HL-60 (cell line): ENCODE measurements at places on chromosomes 6 and 20.

DNA sequence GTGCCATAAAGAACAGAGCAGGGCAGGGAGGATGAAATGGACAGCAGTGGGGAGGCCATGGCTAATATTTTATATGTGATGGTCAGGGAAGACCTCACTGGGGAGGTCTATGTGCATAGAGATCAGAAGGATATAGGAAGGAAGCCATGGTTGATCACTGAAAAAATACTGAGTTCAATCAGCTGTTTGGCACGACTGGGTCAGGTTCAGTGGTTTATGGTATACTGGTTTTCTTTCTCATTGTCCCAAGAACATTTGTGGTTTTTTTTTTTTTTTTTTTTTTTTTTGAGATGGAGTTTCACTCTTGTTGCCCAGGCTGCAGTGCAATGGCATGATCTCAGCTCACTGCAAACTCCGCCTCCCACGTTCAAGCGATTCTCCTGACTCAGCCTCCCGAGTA, 78.3 kb upstream of the TIAM2 start:
- no peak for DNase-seq

GRCh38 chr6:165034271-165034741, 275.1 kb downstream of the C6orf118 start:
- no peak for DNase-seq

DNA sequence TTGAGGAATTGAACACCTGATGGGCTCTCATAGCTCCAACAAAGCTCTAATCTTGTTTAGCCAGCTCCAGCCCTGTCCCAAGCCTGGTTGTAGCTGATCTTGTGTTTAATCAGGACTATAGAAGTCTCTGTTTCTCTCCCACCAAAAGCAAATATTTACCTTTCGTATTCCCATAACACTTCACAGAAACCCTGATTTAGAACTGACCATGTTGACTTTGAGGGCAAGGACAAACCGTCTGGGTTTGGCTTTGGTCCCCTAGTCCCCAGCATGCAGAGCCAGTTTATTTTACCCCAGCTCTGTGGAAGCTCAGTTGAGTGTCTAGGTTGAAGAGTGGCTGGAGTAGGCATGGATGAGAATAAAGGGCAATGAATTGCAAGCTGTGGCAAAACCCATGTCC, 18.0 kb upstream of the SIM1 start:
- DNase-seq, result no peak

GRCh38 chr6:33391922-33392594, 435 bp downstream of the KIFC1 start:
- no peak for DNase-seq

GRCh38 chr20:13771853-13772453, 12.8 kb downstream of the ESF1 start:
- no peak for DNase-seq

DNA sequence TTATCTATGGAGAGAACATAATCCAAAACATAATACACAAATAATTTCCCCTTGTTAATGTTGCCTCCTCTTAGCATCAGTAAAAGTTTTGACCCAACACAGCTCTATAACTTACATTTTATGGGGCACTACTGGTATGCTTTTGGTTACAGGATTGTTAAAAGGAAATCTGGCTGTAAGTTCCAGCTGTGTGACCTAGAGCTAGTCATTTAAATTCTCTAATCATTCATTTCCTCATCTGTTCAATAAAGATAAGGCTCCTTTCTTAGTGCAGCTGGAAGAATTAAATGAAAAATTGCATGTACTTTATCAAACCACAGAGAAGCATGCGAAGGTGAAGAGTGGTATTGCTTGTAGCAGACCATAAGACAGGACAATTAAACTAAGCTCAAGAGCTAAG, 4.6 kb downstream of the SLC17A2 start:
- DNase-seq, result no peak

DNA sequence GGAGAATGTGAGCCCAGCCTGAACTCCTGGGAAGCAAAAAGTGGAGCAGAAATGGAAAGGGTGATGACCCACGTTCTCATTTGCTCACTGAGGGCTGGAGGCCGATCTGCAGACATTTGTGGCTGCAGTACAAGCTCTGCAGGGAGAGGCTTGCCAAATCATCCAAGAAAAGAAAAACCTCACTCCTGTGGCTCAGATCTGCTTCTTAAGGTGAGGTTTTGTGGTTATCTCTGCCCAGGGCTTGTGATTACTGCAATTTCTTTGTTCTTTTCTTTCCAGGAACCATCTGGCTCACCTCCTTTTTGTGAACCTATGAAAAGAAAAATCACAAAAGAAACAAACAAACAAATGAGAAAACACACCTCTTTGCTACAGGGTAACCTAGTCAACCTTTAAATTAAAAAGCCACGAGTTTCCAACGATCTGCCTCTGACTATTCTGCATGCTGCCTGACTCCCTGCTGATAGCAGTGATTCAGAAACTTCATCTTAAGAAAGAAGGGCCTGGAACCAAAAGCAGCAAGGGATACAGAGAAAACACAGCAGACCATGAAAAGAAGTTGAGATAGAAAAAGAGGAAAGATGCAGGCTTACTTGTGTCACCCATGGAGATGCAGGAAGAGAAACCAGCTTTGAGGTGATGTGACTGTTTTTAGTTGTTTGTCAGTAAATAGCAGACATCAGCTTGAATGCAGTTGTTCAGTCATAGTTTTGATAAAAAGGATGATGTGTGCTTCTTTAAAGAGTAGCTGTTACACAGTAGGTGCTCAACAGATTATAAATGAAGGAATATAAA, 165.1 kb downstream of the LMBRD1 start:
- no peak for DNase-seq

GRCh38 chr6:73691512-73691911, 4.5 kb upstream of the CD109 start:
- DNase-seq, result no peak

GRCh38 chr20:21512634-21513180, 1.2 kb downstream of the NKX2-2 start:
- no peak for DNase-seq

DNA sequence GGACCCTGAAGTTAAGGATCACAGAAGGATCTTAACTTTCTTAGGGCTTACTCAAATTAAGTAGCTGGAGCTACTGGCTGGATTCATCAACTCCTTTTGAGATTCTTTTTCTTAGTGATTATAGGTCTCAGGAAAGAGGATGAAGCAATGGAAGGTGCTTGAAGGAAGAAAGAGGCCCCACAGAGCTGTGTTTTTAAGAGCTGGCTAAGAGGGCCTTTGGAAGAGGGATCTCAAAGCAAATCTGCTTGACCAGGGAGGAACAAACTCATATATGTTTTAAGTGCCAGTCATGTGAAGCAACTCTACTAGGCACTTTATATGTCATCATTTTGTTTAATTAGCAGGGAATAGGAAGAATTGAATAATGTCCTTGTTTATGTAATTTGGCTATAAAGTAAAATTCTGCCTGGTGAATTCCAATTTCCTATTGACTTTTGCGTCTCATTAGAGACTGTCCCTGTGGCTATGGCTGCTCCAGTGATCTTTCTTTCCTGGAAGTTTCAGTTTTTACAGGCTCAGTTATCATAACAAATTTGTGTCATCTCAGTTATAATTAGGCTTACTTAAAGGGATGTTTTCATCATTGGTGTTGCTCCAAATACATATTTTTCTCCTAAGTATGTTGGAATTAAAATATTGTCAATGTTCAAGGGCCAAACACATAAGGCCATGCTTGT, 222.8 kb upstream of the CITED2 start:
- DNase-seq, result peak; percentile 6

DNA sequence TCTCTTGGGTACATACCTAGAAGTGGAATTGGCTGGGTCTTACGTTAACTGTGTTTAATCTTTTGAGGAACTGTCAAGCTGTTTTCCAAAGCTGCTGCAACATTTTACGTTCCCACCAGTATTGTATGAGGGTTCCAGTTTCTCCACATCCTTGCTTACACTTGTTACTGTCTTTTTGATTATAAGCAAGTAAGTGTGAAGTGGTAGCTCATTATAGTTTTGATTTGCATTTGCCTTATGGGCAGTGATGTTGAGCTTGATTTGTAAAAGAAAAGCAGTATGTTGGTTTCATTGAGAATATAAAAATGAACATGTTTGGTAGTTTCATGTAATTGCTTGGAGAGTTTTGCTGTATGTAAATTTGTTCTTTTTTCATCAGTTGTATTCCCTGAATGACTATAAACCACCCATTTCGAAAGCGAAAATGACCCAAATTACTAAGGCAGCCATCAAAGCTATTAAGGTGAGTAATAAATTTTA, 40.4 kb downstream of the SCAF8 start:
- no peak for DNase-seq

DNA sequence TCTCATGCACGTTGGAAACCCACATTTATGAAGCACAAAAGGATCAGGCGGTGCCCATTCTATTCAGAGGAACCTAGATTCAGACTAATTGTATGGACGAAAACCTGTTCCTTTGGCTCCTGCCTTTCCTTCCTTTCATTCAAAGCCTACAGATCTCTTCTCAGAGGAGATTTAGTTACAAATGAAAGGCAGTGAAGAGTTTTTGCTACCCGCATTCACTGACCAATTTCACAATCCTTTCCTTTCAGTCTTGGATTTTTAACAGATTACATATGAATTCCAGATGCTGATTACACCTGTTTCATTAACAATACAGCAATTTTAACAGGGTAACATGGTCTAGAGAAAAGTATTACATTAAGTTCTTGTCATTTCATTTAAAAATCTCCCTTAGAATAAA, 32.0 kb downstream of the TMEM242 start:
- DNase-seq, result no peak

GRCh38 chr6:169972736-169973135, 221.3 kb downstream of the ERMARD start:
- DNase-seq, result no peak

DNA sequence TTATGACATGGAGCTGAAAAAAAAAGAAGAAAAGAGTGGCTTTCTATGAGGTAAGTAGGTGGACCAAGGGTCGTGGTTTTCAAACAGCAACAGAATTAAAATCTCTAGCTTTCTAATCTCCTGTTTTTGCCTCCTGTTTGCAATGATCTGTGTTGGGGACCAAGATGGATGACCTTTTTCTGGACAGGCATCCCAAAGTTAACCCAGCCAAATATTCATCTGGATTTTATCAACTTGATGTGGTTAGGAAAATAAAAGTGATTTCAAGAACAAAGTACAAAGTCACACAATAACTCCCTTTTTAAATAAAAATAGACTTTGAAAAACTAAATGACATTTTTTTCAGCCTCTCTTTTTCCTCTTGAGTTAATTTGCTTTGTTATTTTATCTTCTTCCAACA, 282.1 kb upstream of the PRDM1 start:
- no peak for DNase-seq

DNA sequence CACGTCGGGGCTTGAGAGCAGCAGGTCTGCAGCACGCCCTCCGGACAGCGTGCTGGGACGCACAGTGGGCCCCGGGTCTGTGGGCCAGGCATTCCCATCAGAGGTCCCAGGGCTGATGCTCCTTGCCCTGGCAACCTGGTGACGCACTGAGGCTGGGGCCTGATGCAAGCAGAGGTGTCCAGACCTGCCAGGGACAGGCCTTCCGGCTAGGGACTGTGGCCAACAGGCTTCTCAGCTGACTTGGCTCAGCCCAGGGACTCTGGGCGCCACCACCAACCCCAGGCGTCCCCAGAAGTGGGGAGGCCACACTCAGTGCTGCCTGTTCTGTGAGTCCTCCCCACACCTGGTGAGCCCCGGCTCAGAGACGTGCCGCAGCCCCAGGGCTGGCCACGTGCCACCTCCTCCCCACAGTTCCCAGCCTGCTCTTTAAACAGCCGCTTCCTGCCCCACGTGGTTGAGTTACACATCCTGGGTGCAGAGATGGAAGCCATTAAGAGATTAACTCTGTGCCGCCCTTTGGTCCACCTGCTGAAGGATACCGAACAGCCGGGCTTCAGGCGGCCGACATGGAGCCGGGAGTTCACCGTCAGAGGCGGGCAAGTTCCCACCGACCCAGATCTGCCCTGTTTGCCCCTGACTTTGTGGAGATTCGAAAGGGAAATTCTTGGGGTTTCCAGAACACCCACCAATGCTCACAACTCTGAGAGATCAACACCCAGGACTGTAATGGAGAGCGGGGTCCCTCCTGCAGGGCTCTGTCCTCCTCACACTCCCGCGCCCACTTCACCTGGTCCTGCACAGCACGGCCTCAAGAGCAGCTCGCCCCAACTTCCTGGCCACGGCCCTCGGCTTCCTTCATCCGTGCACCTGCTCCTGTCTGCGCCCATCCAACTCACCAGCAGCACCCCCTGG, 37.6 kb upstream of the ZBP1 start:
- DNase-seq, result no peak

- no peak for DNase-seq
Measured at GRCh38 chr6:144820270-144820669, 535.1 kb downstream of the UTRN start.

DNA sequence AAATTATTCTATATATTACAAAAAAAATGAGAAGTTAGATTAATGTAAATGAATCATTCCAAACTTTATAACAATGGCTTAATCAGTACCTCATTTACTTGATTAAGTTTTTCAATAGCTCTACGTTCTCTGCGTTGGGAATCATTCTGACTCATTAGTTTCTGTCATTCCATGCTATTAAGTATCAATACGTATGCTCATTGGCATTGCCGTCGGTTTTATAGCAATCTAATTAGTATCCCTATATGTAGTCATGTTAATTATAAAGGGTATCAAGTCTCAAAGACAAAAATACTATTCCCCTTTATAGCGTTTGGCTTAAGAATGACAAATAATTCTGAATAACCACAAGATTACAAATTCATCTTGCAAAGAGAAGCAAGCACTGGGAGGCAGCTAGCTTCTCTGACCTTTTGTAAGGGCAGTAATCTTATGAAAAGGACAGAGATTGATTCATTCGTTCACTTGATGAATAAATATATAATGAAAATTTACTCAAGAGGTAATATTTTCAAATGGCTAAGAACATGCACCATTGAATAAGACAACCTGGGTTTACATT, 41.8 kb downstream of the OLIG3 start:
- no peak for DNase-seq

DNA sequence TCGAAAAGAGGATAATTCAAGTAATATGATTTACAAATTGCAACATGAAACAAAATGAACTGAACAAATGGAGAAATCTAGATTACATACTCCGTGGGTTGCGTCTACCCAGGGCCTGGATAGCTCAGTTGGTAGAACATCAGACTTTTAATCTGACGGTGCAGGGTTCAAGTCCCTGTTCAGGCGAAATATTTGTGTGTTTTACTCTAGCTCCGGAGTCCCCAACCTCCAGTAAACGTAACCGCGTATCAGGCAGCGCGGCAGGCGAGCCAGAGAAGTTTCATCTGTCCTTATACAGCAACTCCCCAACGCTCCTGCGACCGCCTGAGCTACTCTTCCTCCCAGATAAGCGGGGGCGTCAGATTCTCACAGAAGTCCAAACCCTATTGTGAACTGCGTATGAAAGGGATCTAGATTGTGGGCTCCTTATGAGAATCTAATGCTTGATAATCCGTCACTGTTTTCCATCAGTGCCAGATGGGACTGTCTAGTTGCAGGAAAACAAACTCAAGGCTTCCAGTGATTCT, 176.1 kb downstream of the TRIM27 start:
- DNase-seq, result no peak

DNA sequence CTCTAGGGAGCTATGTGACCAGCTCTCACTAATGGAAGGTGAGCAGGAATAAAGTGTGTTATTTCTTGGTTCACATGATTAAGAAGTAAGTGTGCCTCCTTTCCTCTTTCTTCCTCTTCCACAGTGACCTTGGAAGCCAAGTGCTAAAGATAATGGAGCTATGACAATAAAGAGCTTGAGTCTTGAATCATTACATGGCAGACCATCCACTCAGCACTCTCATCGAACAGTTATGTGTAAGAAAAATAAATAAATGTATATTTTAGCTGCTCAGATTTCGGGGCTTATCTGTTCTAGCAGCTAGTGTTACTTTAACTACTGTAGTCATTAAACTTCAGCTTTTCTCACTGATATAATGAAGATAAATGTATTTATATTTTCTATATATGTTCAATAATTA, 72.9 kb downstream of the HDGFL1 start:
- DNase-seq, result no peak

- DNase-seq, result no peak
Measured at GRCh38 chr6:169101036-169101805, 152.4 kb downstream of the THBS2 start.
